ENCODE measurements at places on chromosomes 1 and 21.
A peak's percentile ranks its signal among the peaks of the same experiment; 100 is the strongest.

DNA sequence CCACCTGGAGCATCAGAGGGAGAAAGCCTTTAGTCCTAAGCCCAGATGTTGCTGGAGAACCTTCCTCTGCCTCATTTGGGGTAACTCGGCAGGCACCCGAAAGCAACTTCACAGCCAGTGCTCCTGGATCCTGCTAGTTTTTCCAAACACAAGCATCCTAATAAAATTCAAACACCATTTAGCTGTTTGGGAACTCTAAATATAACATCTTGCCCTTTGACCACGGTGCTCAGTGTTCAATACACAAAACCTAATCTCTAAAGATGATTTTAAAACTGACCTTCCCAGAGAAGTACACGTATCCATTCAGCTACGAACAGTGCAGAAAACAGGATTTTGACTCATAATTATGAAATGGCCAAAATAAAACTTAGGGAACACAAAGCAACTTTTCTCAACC is 40.3 kb downstream of the PROX1 start:
- no peak for DNase-seq

GRCh38 chr1:219503604-219504003 is 109.3 kb downstream of the ZC3H11B start:
- DNase-seq, result no peak

DNA sequence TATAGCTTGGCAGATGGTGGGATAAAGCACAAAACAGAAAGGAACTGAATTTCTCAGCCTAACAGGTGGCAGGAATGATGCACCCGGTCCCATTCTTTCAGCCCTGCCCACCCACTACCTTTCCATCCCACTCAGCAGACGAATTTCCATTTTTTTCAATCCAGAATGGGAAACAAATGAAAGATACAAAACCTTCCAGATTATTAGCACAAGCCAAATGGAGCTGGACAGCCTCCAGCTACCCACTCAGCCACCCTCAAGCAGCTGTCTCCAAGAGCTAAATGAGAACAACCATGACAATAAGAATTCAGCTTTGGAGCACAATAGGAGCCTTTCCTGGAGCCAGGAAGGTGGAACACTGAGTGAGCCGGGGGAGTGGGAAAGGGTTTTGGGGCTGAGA is 96.3 kb upstream of the ST6GALNAC5 start:
- DNase-seq, result no peak

GRCh38 chr1:219670426-219671149 is 57.7 kb upstream of the ZC3H11B start:
- DNase-seq, result no peak

DNA sequence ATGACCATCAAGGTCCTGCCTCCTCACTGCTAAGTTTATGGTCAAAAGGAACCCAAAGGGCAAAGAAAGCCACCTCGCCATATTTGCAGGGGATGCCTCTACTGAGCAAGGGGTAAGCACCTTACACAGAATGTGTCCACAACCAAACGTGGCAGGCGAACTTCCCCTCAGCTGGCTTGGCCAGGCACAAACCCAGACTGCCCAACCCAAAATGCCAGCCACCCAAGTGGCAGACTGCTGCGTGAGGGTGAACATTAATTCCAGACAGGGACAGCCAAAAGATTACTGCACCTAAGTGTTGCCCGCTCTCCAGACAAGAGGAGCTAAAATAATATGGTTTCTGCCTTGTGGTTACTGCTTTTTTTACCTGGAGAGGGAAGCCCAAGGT is 16.0 kb downstream of the ZNF697 start:
- no peak for DNase-seq

- peak; percentile 69 for DNase-seq
Observed at GRCh38 chr1:229664133-229664689, 38.2 kb downstream of the URB2 start.

DNA sequence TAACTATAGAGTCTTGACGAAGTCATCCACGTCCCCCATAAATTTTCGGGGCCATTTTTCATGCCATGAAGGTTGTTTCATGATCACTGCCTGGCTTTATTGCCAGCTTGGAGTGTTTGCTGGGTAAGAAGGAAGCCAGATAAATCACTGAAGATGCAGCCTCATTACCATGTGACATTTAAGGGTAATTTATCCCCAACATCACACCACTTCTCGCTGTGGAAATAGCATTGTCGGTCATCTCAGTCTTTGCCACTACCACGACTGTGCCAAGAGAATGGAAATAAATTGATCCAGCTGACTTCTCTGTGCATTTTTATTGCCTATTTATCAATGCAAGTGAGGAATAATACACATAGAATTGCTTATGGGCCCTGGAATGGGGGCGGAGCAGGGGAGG is 617.9 kb downstream of the AJAP1 start:
- DNase-seq, result no peak

DNA sequence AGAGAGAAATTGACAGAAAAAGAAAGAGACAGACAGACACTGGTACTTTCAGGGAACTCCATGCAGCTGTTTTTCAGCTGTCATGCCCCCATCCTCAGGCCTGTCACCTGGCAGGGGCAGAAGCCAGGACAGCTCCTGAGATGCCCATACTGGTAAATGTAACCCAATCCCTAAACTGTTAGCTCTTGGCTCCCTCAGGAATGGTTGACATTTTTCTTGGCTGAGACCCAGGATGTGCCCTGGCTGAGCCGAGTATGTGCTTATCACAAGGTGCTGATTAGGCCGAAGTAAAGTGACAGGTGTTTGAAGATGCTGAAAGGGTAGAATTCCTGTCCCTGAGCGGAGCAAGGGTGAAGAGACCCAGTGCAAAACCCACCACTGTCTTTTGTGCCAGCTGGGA is 50.7 kb downstream of the PGM1 start:
- DNase-seq, result no peak

- DNase-seq, result peak; percentile 47
Observed at GRCh38 chr1:118136187-118136941, 48.7 kb downstream of the SPAG17 start.

- no peak for DNase-seq
Observed at GRCh38 chr1:153903841-153904455, 18.8 kb downstream of the GATAD2B start.

Data from GM12878 (cell line).